Adipocyte (in vitro differentiated cells): ENCODE measurements at places on chromosomes 7 and 10.

DNA sequence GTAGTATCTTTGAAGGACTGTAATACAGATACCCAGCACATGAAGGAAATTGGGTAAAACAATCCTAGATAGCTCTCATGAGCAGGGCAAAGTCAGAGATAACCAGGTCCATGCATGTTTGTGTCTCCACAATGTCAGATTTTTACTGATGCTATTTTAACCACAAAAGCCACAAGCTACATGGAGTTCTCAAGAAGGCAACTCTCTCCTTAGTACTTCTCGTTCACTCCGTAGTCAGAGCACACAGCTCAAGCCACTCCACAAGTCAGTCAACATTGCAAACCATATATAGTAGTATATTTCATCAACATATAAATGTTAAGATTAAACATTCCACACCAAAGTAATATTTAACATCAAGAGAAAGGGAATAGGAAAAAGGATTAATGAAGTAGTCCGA lies 98.0 kb upstream of the PIK3CG start:
- DNase-seq = no peak

GRCh38 chr10:112952282-112953173 lies 2.5 kb downstream of the TCF7L2 start:
- peak; percentile 65 for DNase-seq

- peak; percentile 79 for DNase-seq
These were observed 26.5 kb downstream of the DNAJB12 start for GRCh38 chr10:72328045-72328828.

DNA sequence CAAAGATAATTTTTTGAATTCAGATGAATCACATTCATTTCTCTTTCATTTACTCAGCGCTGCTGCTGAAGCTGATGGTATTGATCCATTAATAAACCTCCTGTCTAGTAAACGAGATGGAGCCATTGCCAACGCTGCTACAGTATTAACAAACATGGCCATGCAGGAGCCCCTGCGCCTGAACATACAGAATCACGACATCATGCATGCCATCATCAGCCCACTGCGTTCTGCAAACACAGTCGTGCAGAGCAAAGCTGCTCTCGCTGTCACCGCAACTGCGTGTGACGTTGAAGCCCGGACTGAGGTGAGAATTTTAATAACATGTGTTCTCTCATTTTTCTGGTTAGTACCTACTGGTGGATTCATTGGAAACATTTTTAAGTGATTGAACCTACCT lies 70.2 kb downstream of the ARMC3 start:
- no peak for DNase-seq

GRCh38 chr10:4001811-4002210 lies 216.8 kb upstream of the KLF6 start:
- DNase-seq = no peak

DNA sequence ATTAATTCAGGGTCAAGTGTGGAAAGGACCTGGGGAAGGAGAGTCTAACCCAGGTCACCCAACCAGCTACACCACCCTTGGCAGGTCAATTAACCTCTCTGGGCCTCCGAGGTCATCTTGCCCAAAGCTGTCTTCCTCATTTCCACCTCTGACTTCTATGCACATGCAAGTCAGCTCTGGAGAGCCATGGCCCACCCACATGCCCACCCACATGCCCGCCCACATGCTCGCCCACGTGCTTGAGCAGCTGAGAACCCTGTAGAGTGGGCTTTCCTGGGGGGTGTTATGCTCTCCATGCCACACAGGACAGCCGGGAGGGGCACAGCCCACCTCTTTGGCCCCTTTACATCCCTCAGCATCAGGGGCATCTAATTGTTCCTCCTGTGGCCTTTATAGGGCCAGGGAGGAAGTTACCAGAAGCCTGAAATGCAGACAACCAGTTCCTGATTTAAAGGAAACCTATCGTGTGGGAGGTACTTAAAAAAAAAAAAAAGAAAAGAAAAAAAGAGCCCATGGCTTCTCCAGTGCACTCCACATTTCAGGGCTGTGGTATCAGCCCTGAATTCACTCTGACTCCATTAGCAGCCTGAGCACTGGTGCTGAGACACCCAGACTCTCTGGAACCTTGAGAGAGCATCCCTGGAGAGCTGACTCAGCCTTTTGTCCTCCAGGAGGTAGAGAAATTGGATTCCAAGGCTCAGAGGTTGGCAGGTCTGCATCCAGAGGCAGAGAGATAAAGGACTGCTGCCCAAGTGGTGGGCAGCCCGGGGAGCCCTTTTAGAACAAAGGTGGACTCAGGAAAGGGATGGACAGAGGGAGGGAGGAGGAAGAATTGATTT lies 176.2 kb upstream of the ZMIZ1 start:
- no peak for DNase-seq

DNA sequence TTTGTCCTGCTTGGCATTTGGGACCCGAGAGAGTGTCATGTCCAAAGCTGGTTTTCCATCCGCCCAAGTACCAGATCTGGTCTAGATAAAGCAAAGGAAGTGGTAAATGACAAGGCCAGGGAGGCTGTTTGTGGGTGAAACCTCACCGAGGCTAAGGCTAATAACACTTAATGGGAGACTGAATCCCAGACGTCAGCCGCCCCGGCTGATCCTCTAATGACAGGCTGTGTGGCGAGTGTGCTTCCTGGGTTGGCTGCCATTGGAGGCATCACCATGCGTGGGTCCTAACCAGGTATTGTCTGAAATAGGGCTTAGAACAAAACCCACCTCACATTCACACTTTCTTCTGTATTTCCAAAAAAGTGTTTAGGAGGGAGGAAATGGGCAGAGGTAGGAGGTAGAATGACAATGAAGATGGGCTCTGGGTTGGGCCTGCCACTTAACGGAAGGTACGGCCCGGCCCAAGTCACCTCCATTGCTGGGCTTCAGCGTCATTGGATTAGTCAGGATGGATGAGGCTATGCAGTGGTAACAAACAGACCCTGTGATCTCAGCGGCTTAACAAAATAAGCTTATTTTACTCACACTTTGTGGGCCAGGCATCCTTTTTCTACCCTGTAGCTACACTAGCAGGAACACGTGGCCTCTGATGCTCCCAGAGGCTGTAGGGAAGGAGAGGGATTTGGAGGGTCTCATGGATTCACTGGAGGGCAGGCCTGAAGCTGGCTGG lies 59.7 kb downstream of the PROSER2 start:
- no peak for DNase-seq

DNA sequence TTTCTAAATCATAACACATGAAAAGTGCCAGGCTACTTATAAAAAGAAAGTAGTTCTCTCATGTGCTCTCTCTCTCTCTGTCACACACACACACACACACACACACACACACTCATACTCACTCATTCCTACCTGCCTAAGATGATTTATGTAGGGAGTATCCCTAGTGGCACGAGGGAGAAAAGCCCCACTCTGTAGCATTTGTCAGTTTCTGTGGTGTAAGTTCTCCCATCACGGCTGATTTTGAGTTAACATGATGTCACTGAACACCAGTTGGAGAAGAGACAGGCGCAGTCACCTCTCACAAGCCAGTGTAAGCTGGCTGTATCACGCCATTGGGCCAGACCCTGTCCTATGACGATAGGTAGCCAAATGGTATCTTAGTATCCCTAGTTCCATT lies 395.4 kb downstream of the SFMBT2 start:
- no peak for DNase-seq

- DNase-seq = no peak
These were observed 238.1 kb upstream of the BMPER start for GRCh38 chr7:33667196-33667595.

DNA sequence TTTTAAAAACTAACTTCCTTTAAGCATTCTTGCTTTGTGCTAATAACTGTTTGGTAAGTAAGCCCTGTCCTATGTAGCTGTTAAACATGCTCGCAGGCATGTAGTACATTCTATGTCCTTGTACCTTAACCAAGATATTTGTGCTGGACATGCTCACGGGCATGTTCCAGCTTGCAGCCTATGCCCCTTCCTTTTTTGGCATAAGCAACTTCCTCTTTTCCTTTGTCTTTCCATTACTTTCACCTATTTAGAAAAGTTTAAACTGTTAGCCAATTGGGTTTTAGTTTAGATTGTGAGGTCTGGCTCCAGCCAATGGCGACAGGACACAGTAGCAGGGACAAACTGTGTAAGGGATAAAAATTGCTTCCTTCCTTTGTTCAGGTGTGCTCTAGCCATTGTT lies 14.4 kb upstream of the APBB1IP start:
- no peak for DNase-seq

DNA sequence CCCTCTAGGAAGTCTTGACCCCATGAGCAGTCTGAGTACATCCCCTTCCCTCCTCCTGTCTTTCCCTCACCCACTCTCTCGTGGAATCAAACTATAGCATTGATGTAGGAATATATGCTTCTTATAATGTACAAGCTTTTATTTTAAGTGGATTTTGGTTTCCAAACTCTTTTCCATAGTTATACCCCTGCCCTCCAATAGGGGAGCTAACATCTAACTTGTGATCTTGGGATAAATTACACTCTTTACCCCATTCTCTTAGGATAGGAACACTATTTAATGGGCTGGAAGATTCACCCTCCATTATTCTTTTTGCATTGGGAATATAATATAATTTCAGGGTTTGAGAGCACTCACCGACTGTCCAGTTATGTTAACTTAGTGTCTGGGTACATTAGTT lies 465.9 kb downstream of the GATA3 start:
- DNase-seq = no peak

- DNase-seq = no peak
These were observed 279.9 kb upstream of the NEBL start for GRCh38 chr10:21176934-21177480.

DNA sequence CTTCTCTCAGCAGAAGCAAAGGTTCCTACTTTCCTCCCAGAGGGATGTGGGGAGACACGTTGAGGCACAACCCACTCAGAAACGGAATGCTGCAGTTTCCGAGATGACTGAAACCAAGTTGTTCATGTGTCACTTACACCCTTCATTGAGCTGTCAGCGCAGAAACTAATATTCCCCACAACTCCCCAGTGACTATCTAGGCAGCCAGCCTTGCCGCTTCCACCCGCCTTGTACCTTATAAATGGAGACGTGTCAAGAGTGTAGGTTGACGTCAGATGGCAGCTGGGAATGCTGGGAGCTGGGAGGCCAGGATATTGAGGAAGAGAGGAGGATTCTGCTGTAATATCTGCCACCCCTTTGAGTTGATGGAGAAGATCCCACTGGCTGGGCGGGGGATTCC lies 15.1 kb downstream of the GPR26 start:
- DNase-seq = no peak

DNA sequence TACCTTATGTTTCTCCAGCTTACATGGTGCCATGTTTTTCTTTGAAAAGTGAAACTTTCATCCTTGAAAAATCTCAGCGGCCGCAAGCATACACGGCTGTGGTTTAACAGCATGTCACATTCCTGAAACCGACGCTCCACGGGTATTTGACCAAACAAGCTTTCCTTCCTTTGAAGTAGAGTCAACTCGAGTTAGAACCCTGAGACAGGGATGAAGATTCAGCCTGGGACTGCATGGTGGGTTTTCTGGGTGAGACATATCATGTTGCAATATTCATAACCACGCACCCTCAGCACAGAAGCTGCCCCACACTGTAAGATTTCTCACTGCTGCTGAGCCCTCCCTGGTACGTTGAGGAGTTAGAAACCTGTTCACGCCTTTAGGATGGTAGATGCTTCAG lies 8.1 kb downstream of the CYP26A1 start:
- DNase-seq = no peak

GRCh38 chr10:117860823-117861222 lies 185.9 kb downstream of the RAB11FIP2 start:
- DNase-seq = peak; percentile 10

- DNase-seq = no peak
These were observed 4.7 kb downstream of the ADARB2 start for GRCh38 chr10:1732564-1732996.

- no peak for DNase-seq
These were observed 1.6 kb upstream of the TEX36 start for GRCh38 chr10:125684581-125684980.

GRCh38 chr7:69199661-69200060 lies 398.6 kb upstream of the AUTS2 start:
- DNase-seq = no peak

- peak; percentile 22 for DNase-seq
These were observed 248.9 kb upstream of the LRRN3 start for GRCh38 chr7:110841840-110842545.

- peak; percentile 53 for DNase-seq
These were observed 2.4 kb downstream of the TMEM72 start for GRCh38 chr10:44913350-44914081.

DNA sequence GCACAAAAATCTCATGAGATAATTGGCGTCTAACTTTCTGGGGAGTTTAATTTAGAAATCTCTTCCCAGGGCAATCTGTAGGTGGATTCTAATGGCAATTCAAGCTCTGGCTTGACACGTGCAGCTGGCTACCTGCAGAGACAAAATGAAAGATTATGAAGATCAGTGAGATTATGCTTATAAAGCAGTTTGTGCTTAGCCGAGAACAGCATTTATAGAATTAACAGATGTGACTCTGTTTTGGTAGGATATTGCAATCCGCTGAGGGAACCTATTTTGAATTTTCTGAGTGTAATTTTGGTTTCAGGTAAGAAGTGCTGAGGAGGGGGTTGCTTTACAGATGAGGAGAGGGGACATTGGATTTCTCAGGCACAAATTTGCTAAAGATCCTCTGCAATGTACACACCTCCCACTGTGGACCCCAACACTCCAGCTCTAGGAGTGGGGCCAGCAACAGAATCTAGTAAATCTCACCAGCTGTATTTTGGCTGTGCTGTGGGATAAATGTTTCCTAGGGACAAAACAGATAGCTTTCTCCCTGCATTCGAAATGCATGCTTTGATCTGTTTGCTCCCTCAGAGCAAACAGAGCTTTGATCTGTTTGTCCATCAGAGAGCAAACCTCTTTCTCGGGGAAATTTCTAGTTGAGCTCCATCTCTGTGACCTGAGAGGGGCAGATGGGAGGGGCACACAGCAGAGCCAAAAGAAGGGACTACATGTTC lies 7.4 kb downstream of the GJD4 start:
- DNase-seq = no peak

DNA sequence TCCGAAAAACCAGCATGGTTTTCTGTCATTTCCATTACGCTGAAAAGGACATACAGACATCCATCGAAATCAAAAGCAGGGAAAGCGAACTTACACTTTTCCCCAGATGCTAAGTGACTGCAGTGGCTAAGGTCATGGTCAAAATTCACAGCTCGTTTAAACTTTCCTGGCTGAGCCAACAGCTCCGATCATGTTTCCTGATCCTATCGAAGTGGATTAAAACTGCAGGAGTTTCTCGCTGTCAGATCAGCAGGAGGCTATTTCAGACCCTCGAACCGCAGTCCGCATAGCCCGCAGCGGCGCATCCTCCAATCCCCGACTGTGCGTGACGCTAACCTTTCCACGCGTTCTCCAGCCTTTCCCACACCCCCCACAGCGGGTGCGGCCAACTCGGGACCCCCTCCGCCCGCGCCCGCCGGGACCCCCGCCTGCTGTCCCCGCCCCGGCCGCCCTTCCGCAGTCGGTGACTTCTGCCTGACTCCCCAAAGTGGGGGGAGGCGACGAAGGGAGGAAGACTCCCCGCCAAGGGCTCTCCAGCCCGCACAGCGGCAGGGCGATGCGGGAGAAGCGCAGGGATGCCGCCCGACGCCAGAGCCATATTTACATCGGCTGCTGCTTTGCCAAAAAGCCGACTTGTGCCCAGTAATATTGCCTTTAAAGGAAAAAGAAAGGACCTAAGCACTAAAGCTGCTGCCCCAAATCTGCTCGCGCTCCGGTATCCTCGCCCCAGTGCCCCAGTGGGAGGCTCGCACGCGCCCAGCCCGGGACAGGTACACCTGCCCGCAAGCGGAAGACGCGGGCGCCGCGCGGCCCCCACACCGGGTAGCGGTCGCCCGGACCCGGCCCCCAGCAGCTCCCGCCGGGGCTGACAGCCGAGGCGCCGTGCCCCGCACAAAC lies 1.2 kb downstream of the PIP4K2A start:
- DNase-seq = peak; percentile 63
